A172 (cell line): ENCODE measurements at places on chromosomes 6 and 20.

DNA sequence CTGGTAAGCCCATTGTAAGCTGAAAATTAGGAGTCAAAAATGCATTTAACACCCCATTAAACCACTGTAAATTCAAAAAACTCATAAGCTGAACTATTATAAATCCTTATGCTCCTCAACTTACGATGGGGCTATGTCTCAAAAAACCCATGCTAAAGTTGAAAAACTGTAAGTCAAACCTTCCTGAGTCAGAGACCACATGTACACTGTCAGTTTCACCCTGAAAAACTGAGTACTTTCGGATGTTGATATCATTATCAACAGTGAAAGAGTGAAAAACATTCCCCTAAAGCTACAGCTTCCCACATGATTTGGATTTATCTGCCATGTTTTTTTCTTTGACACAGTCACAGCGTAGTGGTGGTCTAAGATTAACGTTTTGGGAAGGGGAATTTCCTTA is 14.2 kb downstream of the RAB23 start:
- DNase-seq: no peak

GRCh38 chr6:135115411-135115810 is 60.8 kb upstream of the HBS1L start:
- no peak for DNase-seq

DNA sequence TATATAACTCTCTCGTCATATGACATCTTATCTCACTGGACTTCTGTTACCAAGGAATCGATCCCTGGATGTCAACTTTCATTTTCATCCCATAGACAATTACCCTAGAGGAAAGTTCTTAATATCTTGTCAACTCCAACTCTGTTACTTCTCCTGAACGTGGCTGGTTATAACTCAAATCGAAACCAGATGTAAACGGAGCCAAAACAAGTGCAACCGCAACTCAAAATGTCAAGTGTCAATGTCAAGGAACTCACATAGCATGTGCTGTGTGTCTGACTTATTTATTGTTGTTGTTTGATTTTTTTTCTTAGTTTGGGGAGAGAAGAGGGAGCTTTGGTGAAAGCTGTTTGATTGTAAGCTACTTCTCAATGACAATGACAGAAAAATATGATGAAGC is 108.6 kb downstream of the VIP start:
- no peak for DNase-seq

- no peak for DNase-seq
These were observed 91.2 kb upstream of the SIRPG start for GRCh38 chr20:1748777-1749176.

GRCh38 chr6:44128020-44128917 is 915 bp downstream of the TMEM63B start:
- DNase-seq: no peak

DNA sequence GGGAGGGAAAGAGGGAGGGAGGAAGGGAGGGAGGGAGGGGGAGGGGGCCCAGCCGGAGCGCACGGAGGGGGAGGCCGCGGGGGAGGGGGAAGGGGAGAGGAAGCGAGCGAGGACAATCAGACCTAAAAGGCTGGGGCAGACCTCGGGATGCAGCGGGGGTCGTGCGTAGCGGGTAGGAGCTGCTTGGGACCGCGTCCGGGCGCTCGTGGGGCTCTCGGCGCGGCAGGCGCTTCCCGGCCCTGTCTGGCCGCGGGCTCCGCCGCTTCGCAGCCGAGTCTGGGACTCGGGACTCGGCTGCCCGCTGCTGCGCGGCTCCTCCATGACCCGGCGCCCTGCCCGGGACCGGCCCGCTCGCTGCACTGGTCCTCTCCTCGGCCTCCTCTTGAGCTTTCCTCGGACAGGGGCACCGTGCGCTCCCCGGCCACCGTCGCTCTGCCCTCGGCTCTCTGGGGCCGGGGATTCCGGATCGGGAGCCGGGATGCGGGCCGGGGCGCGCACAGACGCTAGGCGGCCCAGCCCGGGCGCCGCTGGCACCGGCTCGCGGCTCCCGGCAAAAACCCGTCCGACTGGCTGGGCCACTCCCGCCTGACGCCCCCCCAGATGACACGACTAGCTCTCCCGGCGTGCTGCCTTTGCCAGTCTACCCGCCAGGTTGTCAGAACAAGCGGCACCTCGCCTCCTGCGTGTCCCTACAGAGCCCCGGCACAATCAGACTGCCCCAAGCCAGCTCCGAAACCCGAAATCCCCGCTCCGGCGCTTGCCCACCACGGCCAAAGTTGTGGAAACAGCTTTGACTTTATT is 2.2 kb downstream of the TFAP2A start:
- DNase-seq: no peak

GRCh38 chr6:99614430-99615186 is 8.0 kb downstream of the PRDM13 start:
- no peak for DNase-seq

DNA sequence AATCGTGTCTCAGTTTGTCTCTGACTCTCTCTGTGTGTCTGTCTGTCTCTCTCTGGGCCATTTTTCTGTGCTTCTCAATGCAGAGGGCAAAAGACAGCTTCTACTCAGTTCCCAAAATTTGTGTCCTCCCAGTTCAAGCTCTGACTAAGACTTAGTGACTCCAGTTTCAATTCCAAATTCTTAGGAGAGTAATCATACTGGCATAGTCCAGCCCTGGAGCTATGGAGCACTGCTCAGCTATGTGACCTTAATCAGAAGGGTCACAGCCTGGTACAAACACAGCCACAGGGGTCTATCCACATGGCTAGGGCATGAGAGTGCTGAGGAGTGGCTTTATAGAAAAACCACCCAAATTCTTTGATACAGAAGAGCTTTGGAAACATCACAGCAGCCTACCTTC is 91.9 kb downstream of the FOXF2 start:
- DNase-seq: peak; percentile 96

DNA sequence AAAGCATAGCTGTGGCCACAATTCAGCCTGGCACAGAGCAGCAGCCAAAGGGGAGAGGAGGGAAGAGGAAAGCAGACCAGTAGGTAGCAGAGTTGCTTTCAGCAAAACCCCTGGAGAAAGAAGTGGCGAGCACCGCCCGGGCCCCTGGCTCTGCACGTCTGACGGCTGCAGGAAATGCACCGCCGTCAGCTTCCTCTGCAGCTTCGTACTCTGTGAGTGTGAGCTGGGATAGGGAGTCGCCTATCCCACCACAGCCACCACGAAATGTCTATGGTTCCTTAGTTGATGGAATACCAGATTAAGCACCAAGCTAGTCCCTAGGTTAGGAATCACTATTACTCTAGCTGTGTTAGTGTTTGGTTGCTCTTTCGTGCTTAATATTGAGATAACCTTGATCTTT is 79.9 kb upstream of the NAA20 start:
- DNase-seq: no peak

DNA sequence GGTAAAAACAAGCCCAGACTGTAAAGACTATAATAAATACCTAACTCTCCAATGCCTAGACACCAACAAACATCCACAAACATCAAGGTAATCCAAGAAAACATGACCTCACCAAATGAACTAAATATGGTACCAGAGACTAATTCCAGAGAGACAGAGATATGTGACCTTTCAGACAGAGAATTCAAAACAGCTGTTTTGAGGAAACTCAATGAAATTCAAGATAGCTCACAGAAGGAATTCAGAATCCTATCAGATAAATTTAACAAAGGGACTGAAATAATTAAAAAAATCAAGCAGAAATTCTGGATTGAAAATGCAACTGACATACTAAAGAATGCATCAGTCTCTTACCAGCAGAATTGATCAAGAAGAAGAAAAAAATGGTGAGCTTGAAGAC is 26.6 kb downstream of the NCOA6 start:
- no peak for DNase-seq

- no peak for DNase-seq
These were observed 34.5 kb upstream of the HLA-A start for GRCh38 chr6:29907637-29908340.

GRCh38 chr20:56733967-56734366 is 104.9 kb downstream of the TFAP2C start:
- DNase-seq: no peak

DNA sequence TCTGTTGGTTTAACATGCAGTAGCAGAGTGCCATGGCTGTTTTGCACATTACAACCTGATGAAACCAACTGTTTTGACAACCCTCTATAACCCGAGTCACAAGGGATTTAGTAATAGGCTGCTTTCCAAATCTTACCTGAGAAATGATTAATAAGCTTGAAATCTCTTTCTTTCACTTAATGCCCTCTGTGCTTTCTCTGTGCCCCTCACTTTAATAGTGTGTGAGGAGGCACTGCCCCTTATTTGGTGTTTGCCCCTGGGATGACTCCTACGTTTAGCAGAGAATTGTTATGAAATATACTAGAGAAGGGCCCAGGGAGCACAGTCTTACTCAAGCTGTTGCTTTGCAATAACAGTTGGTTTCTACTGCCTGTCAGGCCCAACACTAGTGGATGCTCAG is 31.0 kb upstream of the PTCHD4 start:
- DNase-seq: no peak

GRCh38 chr6:105194106-105194505 is 14.3 kb upstream of the POPDC3 start:
- no peak for DNase-seq

GRCh38 chr6:168341280-168341900 is 21.8 kb upstream of the DACT2 start:
- no peak for DNase-seq

DNA sequence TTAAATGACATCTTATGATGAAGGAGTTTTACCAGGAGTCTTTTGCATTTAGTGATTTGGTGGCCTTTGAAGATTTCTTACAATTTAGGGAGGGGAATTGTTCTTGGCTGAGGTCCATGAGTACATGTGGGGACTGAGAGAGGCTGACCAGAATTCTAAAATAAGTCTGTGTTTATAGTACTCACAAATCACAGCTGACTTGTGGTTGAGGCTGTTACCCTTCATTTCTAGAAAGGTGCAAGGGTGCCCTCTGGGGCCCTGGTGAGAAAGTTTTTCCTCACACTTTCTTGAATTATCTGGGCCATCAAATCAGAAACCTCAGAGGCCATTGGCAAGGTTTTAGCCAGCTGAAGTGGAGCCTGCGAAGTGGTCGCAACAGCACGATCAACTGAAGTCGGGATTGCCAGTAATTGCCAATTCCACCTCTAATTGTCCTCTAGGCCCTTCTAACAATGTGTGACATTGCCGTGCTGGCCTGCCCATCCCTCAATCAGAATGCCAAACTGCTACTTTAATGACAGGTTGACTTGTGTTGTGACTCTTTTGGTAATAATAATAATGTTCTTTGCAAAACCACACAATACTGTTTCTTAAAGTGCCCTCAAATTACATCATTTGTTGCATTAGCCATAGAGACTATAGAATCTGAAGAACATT is 221.6 kb downstream of the OGFRL1 start:
- peak; percentile 69 for DNase-seq

- DNase-seq: no peak
These were observed 20.2 kb upstream of the TOX2 start for GRCh38 chr20:43894491-43894890.

GRCh38 chr20:63007646-63008488 is 1.1 kb upstream of the BHLHE23 start:
- DNase-seq: no peak

GRCh38 chr6:107105511-107106116 is 9.7 kb downstream of the BEND3 start:
- no peak for DNase-seq

GRCh38 chr6:6646859-6647258 is 58.3 kb downstream of the LY86 start:
- no peak for DNase-seq

GRCh38 chr20:31870726-31871617 is 538 bp downstream of the TTLL9 start:
- no peak for DNase-seq

- no peak for DNase-seq
These were observed 548 bp downstream of the GNL1 start for GRCh38 chr6:30555816-30556065.

DNA sequence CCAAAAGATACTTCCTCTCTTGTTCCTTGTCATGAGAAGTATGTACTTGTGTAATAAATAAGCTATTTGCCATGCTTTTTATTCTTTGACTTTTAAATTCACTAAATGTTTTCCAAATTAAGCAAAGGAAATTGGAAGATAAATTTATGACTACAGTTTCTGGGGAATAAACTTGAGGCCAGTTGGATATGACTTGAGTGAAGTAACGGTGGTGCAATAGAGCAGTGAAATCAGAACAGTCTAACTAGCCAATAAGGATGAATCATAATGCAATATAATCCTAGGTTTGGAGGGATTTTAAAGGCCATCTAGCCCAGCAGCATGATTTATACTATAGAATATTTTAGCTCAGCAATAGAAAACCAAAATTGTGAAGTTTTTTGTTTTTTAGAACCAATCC is 183.8 kb upstream of the TCF21 start:
- no peak for DNase-seq

DNA sequence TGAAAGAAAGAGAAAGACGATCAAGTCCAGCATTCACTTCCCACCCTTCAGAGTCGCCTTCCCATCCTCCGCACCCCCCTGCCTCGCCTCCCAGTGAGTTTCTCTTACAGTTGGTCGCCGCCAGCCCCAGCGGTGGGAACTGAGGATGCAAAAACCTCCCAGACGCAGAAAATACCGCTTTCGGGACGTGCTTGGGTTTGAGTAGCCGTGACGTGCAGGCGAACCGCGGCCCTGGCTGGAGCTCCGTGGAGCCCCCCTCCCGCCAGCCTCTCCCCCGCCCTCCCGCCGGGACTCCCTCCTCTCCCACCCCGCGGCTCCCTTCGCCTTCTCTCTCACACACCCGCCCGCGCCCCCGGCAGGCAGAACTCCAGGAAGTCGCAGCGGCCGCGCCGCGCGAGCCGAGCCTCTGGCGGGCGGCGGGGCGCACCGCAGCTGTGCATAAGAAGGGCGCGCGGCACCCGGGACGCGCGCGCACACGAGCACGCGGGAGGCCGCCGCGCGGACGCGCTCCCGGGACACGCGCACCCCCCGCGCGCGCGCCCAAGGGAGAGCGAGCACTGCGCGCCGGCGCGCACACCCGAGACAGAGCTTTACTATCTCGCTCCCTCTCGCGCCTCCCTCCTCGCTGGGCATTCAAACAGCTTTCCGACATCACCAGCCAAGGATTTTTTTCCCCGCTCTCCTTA is at the start of gene ADGRB3:
ADGRB3 (plus strand) TSS at position 557 of the 686 bp plus-strand sequence. CDS start 3,394 bp downstream, outside the sequence.
- DNase-seq: peak; percentile 27

- DNase-seq: no peak
These were observed 8.8 kb upstream of the NHSL1 start for GRCh38 chr6:138507977-138508675.

- no peak for DNase-seq
These were observed 17.0 kb downstream of the DACT2 start for GRCh38 chr6:168302534-168302933.

DNA sequence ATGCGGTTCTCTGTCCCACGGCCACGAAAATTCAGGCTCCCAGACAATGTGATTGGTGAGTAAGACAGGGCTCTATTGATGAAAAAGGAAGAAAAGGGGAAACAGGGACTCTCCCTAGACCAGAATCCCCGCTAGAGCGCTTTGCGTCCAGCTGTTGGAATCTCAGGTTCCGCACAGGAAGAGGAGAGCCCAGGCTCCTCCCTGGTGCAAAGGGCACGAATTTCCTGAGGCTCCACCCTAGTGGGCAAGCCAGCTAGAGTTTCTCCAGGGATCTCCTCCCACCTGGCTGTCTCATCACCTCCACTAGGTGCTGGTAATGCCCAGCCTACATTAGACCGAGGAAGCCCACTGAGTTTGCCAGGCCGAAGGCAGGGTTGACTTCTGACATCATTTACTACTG is 135.9 kb upstream of the SOX4 start:
- DNase-seq: no peak
